ENCODE measurements at places on chromosomes 13 and 19.

GRCh38 chr19:45527731-45528130 is 20.5 kb downstream of the VASP start:
- DNase-seq, result no peak

DNA sequence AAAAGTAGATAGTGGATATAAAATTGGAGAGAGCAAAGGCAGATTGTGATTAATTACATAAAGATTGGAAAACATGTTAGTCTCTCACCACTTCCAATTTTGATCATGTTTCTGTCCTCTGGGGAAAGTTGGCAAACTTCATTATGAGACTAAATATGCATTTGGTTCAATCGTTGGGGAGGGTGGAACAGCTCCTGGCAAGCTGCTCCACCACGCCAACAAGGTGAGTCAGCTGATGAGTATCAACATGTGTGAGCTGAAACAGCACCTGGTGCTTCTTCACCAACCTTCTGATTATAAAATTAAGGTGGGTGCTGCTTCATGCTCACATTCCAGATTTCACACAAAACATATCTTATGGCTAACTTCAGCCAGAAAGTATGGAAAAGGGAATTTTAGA is 1784.6 kb downstream of the SLITRK5 start:
- no peak for DNase-seq

DNA sequence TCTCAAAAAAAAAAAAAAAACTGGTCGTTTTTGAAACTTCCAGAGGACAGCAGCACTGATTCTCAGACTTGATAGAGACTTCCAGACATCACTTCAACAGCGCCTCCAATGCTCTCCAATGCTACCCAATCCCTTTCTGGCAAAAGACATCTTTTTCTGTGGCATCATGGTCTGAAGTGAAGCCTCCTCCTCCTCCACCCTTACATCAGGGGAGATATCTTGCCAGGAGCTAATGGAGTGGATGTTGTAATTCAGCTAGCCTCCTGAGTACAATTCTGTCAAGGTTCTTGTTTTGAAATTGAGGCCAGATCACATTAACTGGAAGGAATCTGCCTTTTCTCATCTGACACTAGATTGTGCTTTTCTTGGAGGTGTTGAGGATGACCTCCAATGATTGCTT is 24.2 kb downstream of the FXYD5 start:
- no peak for DNase-seq

DNA sequence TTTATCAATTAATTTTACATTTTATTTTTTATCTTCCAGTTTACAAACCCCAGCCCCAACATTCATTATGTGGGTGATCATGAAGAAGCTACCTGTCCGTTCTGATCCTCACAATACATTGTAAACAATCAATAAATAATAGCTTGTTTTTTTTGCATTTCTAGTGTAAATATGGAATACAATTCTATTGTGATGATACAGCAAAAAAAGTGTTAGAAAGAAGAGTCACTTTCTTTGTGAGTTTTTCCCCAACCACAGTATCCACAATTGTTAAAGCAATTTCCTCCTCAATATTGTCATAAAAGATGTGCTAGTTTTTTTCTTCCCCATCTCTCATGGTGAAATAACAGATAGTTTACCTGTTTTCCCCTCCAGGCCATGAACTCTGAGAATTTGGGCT is 30.3 kb upstream of the ZNF835 start:
- DNase-seq, result no peak

DNA sequence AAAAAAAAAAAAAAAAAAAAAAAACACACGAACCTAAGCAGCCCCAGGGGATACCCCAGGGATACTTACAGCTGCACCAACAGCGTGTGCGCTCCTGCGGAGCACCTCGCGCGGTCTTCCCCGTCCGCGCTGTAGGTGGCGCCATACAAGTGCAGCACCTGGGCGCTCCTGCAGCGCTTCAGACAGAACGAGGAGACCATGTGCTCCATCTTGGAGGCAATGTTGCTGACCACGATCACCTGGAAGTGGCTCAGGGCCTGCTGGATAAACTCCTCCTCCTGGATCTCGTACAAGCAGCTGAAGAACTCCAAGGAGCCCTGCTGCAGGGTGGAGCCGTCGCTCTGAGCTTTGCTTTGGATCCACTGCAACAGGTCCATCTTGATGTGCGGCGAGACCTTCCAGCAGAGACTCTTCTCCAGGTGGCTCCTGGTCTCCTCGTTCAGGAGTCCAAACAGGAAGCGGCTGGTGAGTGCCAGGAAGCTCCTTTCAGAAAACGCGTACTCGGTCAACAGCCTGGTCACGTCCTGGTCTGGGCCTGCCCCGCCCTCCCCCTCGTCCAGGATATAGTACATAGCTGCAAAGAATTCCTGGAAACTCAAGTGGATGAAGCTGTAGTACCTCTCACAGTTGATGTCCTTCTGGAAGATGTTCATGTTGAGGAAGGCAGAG is 14.5 kb downstream of the NLRP12 start:
- no peak for DNase-seq

- no peak for DNase-seq
Observed at GRCh38 chr19:53172889-53173288, 14.0 kb upstream of the ZNF347 start.

- no peak for DNase-seq
Observed at GRCh38 chr13:109400209-109400608, 386.2 kb downstream of the IRS2 start.

- no peak for DNase-seq
Observed at GRCh38 chr13:110479215-110479545, 82.3 kb downstream of the RAB20 start.
